ENCODE measurements at places on chromosomes 3 and 15.

- no peak for DNase-seq
Measured at GRCh38 chr15:41182266-41182665, 48.3 kb downstream of the EXD1 start.

DNA sequence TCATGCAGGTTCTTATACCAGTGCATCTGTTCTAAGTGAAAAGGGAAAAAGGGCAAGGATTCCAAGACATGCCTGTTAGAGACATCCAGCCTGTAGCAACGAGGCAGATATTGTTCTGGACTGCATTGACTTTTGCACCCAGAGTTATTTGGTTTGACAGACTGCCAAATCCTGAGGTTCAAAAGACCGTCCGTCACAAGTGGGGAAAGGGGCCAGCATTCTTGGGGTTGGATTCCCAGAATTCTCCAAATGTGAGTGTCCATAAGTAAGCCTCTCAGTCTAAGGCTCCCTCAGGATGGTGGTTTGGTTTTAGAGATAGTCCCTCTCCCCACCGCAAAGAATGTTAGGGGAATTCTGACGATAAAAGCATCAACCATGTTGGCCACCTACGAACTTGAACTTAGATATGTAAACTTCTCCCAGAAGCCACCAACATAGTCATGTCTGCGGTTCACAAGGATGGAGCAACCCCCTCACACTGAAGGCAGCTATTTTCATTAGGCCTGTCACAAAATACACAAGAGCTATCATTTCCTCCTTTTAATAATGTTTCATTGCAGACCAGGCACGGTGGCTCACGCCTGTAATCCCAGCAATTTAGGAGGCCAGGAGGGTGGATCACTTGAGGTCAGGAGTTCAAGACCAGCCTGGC, 13.6 kb upstream of the LACTB start:
- DNase-seq = no peak

GRCh38 chr3:63877737-63878393, 14.2 kb downstream of the ATXN7 start:
- no peak for DNase-seq

- no peak for DNase-seq
Measured at GRCh38 chr15:77001966-77002365, 7.0 kb downstream of the PSTPIP1 start.

- no peak for DNase-seq
Measured at GRCh38 chr3:155404486-155404885, 111.0 kb upstream of the STRIT1 start.

DNA sequence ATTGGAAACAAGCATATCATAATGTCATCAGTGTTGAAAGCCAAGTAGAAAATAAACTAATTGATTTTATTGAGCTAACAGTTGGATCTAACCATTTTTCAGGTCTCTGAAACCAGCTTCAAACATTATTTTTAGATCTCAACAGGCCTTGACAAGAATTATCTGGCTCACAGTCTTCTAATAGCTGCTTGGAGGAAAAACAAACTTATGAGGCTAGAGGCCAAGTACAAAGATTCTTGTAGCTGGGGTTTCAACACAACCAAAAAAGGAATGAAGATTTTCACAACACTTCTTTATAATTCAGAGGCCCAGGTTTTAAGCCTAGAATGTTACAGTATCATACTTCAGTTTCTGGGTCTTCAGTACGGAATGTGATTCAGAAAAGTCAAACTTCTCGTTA, 3.7 kb downstream of the SETMAR start:
- no peak for DNase-seq

- no peak for DNase-seq
Measured at GRCh38 chr3:139357899-139358298, 14.1 kb downstream of the MRPS22 start.

GRCh38 chr3:46405301-46406019, 1.4 kb downstream of the CCR5AS start:
- DNase-seq = peak; percentile 75

DNA sequence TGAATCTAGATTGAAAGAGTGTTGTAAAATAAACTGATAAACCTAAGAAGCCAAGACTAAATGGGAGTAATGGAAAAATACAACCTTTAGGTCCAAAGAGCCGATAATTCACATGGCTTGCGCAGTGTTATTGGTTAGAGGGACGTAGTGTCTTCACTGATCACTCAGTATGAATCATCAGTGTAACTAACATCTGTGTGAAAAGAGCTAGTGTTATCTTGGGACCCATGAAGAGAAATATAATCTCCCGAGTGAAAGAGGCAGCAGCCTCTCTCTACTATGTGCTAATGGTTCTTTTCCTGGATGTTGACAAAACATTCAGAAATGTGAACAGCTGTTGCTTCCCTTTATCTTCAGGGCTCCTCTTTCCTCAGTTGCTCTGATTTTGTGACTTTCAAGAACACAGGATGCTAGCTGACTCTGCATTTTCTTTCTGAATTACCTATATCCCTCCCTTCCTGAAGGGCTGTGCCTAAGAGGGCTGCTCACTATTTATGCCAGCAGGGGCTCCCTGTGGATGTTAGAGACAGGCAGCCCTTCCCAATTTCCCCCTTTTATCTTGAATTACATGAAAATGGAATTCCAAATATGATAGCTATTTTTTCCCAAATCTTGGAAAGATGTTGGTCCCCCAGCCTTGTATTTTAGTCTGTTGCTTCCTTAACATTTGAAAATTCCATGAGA, 128.8 kb downstream of the GRM7 start:
- no peak for DNase-seq

DNA sequence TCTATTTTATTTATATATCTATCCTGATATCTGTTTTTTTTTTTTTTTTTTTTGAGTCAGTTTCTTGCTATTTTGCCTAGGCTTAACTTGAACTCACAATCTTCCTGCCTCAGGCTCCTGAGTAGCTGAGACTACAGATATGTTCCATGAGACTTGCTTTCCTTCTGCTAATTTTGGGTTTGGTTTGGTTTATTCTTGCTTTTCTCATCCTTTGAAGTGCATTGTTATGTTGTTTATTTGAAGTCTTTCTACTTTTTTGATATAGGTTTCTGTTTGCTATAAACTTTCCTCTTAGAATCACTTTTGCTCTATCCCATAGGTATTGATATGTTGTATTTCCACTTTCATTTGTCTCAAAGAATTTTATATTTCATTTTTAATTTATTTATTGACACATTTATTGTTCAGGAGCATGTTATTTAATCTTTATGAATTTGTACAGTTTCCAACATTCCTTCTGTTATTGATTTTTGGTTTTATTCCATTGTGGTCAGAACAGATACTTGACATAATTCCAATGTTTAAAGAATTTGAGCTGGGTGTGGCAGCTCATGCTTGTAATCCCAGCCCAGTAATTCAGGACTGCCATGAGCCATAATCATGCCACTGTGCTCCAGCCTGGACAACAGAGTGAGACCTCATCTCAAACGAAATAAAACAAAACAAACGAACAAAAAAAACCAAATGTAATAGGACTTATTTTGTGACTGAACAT, 62.3 kb upstream of the PLSCR4 start:
- no peak for DNase-seq

Measured in CD14-positive monocyte (primary cell).